Fibroblast of skin of scalp (primary cell): ENCODE measurements at places on chromosomes 12 and 14.

DNA sequence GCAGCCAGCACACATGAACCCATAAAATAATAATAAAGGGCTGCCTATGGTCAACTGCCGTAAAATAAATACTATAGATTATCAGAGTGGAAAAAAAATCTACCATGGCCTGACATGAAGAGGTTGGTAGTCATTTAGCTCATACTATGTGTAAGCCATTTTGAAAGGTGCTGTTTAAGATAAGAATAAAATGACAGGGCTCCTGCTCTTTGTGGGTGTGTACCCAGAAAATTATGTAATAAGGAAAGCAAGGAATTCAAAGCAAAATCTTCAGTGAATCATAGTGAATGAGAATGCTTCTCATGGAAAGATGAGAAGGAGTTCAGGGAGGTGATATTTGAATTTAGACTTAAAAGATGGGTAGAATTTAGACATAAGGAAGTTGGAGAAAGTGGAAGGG, 42.9 kb upstream of the PPM1H start:
- DNase-seq, result no peak

GRCh38 chr12:102549691-102550090, 69.3 kb upstream of the IGF1 start:
- DNase-seq, result no peak

DNA sequence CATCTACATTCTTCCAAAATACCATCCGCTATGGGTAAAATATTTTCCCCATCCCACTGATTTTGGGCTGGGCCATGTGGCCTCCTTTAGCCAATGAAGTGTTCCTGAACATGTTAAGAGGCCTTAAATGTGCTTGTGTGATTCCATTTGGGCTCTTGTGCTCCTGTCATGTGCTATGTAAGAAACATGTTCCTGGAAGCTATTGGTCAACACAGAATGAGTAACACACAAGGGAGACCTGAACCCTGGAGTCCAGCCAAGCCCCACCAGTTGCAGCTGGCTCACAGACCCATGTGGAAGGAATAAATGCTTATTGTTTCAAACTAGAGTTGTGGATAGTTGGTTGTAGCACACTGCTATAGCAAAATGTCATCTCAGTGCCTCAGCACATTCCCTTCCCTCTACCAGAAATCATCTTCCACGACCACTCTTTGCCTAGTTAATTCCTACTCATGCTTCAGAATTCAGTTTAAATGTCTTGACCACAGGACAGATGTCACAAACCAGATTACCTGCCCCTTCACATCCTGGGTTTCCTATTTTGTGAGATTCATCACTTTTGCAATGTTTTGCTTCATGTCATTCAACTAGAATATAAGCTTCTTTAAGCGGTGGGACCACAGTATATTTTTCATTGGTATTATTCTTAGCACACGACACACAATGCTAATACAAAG, 217.3 kb upstream of the EEA1 start:
- DNase-seq, result peak; percentile 52

GRCh38 chr14:52369305-52369801, 55.2 kb downstream of the PTGER2 start:
- peak; percentile 84 for DNase-seq

- DNase-seq, result peak; percentile 84
Observed at GRCh38 chr12:101935890-101936746, 58.7 kb downstream of the DRAM1 start.

- DNase-seq, result no peak
Observed at GRCh38 chr12:105264771-105265170, 28.8 kb upstream of the APPL2 start.

DNA sequence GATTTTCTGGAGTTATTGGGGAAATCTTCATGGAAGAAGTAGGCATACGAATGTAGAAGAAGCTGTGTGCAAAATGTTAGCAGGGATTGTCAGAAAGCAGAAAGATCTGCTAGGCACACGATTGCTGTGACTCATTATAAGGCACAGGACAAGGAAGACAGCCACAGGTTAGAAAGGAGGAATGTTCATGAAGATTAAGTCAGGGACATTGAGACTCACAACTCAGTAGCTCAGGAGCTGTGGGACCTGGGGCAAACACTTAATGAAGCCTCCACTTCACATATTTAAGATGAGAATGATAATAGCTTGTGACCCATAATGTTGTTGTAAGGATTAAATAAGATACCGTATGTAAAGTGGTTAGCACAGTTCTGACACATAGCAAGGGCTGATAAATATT, 26.6 kb upstream of the RTRAF start:
- peak; percentile 4 for DNase-seq

- peak; percentile 85 for DNase-seq
Observed at GRCh38 chr12:127677537-127678131, 589.3 kb upstream of the TMEM132C start.

- DNase-seq, result no peak
Observed at GRCh38 chr12:56152756-56153677, 630 bp downstream of the MYL6B start.

- peak; percentile 47 for DNase-seq
Observed at GRCh38 chr12:24931666-24932405, 17.1 kb downstream of the BCAT1 start.

- no peak for DNase-seq
Observed at GRCh38 chr12:104175726-104176247, 37.8 kb upstream of the NFYB start.

DNA sequence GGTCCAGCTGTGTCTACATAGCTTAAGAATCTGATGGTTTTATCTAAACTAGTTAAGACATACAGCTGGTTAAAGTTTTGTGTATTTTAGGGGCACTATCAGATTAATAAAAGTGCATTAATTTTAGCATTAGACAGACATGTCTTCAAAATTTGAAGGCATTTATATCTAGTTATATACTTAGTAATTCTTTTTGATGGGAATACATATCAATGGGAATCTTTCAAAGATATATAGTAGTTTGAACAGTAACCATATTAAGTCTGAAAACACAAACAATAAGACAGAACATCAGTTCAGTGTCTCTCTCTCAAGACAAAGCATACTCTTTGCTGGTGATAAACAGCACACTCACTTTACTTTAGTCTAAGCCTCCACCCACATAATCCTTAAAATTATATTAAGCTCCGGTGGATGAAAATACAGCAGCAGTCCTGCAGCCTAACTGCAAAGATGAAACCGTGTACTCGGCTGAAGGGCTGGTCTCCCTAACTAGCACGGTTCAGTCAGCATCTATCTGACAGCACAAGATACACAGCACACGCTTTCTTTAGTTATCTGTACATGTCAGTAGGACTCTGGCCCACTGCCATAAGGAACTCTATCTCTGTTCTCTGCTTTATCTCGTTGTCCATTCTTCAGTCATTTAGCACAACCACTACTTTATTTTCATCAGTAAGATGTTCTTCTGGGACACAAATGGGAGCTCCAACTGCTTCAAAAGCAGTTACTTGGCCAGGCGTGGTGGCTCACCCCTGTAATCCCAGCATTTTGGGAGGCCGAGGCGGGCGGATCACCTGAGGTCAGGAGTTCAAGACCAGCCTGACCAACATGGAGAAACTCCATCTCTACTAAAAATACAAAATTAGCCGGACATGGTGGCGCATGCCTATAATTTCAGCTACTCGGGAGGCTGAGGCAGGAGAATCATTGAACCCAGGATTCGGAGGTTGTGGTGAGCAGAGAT, 80.5 kb downstream of the MED13L start:
- DNase-seq, result no peak

- DNase-seq, result peak; percentile 85
Observed at GRCh38 chr14:50139192-50139591, 22.8 kb upstream of the VCPKMT start.

GRCh38 chr12:110619534-110619953, 5.6 kb downstream of the TCTN1 start:
- DNase-seq, result no peak

DNA sequence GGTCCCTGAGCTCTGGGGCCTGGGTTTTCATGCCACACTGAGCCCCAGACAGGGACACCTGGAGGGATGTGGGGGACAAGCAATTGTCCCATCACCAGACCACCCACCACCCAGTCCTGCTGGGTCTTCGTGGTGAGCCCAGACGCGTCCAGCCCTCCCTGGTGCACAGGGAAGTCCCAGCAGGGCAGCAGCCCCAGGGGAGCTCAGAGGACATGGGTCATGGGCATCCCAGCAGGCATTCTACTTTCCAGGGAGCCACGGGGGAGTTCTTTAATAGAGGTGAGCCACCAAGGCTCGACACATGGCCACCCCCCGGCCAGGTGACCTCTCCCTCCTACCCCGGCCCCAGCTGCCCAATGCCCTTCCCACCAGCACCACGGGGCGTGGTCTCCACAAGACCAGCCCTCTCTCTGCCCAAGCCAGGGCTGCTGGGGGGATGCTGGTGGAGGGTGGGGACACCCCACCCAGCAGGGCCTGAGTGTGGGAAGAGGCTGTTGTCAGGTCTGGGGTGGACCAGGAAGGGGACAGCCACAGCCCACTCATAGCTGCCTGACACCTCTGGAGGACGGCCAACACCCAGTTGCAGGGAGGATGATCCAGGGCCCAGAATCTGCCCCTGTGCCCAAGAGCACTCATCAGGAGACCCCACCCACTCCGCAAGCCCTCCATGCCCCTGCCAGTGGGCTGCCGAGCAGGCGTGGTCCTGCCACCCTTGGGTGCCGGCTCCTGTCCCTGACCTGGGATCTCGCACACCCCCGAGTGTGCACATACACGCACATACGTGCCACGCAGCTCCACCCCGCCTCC, 14.1 kb downstream of the AKT1 start:
- no peak for DNase-seq

GRCh38 chr14:29926228-29926627, 1.4 kb downstream of the PRKD1 start:
- DNase-seq, result no peak

DNA sequence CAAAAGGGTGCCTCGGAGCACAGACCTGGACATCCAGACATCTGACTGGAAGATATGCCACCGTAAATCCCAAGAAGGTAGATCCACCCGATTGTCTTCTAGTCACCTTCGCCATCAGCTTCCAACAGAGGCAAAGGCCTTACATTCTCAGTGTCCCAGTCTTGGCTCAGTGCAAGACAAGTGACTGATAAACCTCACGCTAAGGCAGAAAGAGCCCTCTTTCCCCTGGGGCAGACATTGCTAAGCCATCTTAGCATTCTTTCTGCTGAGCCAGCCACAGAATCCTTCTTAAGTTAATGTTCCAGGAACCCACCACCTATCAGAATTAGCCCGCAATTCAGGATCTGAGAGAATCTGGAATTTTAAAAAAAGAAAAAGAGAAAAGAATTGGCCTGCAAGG, 4.3 kb upstream of the PLEKHG6 start:
- no peak for DNase-seq

DNA sequence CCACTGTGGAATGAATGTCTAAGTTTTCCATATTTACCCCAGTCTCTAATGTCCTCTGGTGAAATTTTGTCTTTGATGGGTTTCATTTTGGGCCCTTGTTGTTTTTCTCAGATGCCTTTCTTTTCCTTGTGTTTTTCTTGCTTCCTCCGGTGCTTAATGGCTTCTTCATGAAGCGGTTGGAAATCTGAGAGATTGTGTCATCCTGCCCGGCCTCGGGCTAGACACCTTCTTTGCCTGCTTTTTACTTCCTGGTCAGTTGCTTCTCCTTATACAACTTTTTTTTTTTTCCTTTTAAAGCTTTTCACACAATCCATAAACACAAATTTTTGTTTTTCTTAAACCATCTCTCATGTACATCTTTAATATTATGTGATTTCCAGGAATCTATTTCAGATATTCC, 7.1 kb downstream of the ETV6 start:
- DNase-seq, result no peak
